ENCODE measurements at places on chromosomes 4 and X.

DNA sequence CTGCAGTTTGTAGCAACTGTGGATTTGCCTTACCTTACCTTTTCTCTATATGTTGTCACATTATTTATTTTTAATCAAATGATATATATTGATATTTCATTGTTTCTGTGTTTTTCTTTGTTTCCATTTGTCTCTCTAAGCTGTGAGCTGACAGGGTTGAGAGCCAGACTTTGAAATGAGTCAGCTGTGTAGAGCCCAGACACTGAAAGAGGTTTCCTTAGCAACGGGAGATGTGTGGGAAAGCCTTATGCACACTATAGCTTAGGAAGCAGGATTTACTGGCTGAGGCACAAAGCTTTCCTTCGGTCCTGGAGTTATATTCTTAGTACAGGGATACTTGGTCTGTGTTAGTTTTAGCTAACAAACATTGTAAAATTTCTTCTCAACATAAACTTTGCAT, 192.2 kb downstream of the FGF13 start:
- no peak for DNase-seq

- peak; percentile 55 for DNase-seq
These were observed 113.9 kb upstream of the VAMP7 start for GRCh38 chrX:155767051-155767875.

DNA sequence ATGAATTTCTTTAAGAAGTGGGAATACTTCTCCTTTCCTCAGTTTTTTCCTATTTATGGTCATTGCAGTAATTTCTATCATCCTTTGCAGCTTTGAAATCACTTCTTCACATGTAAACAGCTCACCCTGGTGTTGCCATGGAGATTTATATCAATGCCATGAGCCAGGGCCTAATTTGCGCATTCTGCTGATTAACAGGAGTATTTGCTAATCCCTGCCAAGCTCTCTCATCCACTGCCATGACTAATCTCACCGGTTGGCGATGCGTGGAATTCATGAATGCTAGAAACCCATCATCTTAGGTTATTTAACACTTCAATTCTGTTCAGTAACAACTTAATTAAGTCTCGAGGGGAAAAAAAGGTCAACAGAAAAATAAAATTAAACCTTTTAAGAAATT, 11.8 kb upstream of the FGF13 start:
- no peak for DNase-seq

GRCh38 chr4:100098011-100098545, 92.2 kb downstream of the DDIT4L start:
- no peak for DNase-seq

DNA sequence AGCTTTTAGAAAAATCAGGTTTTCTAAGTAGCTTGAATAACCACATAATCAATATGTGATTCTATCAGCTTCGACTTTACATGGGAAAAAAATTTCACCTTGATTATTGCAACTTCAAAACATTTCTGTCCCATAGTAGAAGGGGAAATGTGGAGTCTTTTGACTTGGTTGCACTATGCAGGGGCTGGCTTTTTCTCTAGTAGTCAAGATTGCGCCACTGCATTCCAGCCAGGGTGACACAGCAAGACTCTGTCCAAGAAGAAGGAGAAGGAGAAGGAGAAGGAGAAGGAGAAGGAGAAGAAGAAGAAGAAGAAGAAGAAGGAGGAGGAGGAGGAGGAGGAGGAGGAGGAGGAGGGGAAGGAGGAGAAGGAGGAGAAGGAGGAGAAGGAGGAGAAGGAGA, 84.9 kb downstream of the MAML3 start:
- DNase-seq: no peak

DNA sequence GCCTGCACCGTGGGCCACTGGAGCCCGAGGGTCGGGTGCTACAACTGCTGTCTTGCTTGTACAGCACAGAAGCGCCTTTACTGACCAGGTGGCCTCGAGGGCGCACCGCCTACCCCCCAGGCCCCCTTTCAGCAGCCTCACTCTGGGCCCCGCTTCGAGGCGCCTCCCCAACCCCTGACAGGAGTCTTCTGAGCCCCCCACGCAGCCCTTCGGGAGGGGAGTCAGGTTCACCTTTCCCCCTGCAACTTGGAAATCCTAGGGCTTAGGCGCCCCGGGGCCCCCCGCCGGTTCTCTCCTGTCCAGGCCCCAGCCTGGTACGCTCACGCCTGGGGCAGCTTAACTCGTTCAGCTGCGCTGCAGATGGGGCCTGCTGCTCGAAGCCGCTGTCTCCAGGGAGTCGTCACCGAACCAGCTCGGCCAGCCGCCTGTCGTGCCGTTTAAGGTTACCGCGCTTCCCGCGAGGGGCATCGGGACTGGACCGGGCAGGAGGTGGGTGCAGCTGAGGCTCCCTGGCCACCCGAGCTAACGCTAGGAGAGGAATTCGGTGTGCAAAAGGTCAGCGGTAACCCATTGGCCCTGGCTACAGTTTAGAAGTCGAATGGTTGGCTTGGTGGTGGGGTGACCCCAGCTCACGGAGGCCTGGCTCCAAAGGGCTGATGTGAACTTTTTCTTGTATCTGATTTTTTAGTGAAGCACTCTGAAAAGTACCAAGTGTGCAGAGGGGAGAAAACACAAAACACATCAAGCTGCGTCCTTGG, 58.9 kb upstream of the BCOR start:
- no peak for DNase-seq

- no peak for DNase-seq
These were observed 194.5 kb upstream of the EDA2R start for GRCh38 chrX:66833426-66833825.

DNA sequence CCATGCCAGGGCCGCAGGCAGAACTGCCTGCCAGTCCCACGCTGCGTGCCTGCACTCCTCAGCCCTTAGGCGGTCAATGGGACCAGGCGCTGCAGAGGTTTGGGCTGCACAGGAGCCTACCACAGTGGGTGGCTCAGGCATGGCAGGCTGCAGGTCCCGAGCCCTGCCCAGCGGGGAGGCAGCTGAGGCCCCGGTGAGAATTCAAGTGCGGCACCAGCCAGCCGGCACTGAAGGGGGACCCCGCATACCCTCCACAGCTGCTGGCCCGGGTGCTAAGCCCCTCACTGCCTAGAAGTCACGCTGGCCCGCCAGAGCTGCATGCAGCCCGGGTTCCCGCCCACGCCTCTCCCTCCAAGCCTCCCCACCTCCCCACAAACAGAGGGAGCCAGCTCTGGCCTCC, 302.5 kb upstream of the UGT8 start:
- DNase-seq: no peak

DNA sequence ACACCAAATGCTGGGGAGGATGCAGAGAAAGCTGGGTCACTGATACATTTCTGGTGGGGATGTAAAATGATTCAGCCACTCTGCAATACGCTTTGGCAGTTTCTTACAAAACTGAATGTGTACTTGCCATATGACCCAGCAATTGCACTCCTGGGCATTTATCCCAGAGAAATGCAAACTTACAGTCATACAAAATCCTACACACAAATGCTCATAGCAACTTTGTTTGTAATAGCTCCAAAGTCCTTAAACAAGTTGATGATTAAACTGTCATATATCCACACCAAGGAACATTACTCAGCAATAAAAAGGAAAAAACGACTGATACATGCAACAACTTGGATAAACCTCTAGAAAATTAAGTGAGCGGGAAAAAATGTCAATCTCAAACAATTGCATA, 12.3 kb downstream of the MID1 start:
- no peak for DNase-seq

- DNase-seq: no peak
These were observed 40.5 kb upstream of the RELL1 start for GRCh38 chr4:37726666-37727065.

DNA sequence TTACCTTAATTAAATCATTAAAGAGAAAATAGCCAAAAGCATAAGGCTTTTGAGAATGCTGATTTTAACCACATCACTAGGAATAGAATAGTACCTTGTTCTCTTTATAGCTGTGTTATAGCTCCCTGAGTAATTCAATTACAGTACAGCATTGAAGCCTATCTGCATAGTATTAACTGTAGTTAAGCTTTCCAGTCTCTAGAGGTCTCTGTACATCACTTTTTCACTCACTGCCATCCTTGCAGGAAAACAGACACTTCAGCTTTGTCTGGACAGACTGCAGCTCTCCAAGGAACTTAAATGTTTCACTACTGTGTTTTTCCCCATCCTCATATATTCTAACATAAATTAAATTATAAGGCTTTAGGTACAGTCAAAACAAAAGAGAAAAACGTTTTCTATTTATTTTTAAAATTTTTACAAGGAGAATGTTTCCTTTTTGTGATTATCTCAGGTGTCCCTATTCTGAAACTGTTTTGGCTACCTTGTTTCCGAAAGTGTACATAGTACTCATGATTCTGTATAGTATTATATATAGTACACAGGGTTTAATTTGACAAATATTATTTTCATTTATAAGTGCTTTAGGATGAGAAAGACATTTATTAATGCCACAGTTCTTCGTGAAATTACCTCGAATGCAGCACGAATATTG, 407.9 kb downstream of the PCDH18 start:
- DNase-seq: peak; percentile 76

- no peak for DNase-seq
These were observed 572.3 kb downstream of the RAB28 start for GRCh38 chr4:12911750-12912358.

GRCh38 chr4:188400451-188400850, 261.2 kb downstream of the TRIML1 start:
- DNase-seq: no peak

DNA sequence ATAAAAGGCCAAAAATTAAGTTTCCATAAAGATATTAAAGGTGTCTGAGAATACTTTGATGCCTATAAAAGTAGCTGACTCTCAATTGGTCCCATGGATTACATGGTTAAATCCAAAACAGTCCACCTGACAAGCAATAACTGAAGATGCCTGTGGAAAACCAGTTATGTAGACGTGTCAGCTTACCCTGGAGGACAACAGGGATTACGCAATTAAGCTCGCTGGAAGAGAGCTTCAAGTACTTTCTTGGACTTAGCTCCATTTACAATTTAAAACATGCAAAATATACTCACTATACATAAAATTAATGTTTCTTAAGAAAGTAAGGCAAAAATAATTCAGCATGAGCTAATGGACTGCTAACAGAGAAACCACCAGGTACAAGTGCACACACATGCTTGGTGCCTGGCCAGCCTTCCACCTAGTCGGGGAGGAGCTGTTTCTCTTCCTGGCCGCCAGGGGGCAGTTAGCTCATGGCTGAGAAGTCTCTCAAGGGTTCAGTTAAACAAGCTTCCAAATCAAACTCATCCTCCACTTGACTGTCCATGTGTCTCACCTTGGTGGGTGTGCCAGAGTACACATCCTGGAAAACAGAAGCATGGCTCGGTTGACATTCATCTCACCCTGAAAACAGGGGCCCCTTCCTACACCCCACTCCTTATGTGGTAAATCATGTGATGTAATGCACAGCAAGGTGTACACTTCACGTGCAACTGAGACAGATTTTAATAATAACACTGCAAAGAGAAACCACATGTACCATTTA, 9.2 kb upstream of the FAM53A start:
- peak; percentile 90 for DNase-seq
